Activated CD8-positive, alpha-beta memory T cell treated with anti-CD3 and anti-CD28 coated beads for 48 hours (primary cell): ENCODE measurements at places on chromosomes 1 and 21.

- DNase-seq, result no peak
Measured at GRCh38 chr1:220918285-220918951, 39.2 kb downstream of the HLX start.

- peak; percentile 93 for DNase-seq
Measured at GRCh38 chr1:183635606-183636333, at the start of gene ARPC5. TSS of gene ARPC5 (minus strand) at chr1:183635783. CDS start at chr1:183635659, 124 bp downstream.

GRCh38 chr1:76759950-76760349 is 107.3 kb upstream of the ST6GALNAC5 start:
- no peak for DNase-seq

DNA sequence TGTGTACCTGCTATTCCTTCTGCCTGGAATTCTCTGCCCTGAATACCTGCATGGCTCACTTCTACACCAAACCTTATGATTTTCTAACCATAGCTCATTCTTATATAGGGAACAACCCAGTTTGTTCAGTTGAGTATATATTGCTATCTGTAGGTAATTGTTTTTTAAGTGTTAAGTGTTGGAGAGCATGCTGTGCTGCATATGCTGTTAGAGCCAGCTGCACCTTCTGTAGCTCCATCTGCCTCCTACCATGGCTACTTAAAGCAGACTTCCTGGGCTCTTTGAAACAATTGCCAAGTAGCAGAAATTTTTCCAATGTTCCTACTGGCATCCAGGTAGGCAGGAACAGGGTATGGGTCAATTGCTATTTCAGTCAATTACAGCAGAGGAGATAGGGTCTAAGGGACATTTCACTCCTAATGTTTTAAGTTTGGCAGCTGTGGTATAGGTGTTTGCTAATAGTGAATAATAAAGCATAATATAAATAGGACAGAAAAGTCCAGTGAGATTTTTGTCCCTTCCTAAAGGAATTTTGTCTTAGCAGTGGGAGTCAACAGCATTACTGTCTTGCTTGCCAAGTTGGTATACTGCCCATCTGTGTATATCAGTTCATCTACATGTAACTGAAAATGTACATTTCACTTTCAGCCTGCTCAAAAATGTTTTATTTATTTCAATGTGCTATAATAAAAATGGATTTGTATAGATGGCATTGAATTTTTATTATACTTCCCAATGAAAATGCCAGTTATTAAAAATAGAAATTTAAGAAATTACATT is 34.0 kb upstream of the C1orf115 start:
- DNase-seq, result no peak

DNA sequence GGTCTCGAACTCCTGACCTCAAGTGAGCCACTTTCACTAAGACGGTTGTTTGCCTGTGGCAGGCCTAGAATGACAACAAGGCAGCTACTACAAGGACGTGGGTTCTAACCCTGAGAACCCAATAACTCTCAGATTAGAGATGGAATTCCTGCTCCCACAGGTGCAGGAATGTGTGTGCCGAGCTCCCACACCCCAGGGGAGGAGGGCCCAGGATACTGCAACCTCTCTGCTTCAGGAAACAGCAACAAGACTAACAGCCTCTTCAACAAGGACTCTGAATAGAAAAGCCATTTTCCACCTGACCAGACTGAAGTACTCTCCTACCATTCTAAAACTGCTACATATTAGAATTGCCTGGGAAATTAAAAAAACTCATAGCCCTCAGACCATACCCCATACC is 4.9 kb downstream of the LSM10 start:
- DNase-seq, result no peak

- no peak for DNase-seq
Measured at GRCh38 chr21:33815143-33815707, 100.4 kb downstream of the ATP5PO start.
